D721Med (cell line): ENCODE measurements at places on chromosomes 1 and 21.

GRCh38 chr1:182120411-182121258, 59.1 kb upstream of the ZNF648 start:
- no peak for DNase-seq

DNA sequence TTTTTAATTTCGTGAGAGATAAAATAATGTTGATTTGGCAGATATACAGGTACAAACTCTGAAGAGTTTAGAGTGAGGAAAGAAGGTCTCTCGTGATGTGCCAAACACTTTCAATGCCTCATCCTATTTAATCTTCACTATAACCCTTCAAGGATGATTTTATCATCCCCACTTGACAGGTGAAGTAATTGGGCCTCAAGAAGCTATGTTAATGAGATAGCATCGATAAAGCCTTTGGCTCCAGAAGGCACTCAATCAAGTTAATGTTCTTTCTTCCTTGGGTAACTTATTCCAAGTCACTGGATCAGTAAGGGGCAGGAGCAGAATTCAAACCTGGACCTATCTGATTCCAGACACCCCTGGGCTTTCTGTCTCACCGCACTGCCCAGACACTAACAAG, 7.2 kb downstream of the LMOD1 start:
- DNase-seq = no peak

GRCh38 chr1:174686213-174686612, 238.4 kb downstream of the GPR52 start:
- DNase-seq = no peak

DNA sequence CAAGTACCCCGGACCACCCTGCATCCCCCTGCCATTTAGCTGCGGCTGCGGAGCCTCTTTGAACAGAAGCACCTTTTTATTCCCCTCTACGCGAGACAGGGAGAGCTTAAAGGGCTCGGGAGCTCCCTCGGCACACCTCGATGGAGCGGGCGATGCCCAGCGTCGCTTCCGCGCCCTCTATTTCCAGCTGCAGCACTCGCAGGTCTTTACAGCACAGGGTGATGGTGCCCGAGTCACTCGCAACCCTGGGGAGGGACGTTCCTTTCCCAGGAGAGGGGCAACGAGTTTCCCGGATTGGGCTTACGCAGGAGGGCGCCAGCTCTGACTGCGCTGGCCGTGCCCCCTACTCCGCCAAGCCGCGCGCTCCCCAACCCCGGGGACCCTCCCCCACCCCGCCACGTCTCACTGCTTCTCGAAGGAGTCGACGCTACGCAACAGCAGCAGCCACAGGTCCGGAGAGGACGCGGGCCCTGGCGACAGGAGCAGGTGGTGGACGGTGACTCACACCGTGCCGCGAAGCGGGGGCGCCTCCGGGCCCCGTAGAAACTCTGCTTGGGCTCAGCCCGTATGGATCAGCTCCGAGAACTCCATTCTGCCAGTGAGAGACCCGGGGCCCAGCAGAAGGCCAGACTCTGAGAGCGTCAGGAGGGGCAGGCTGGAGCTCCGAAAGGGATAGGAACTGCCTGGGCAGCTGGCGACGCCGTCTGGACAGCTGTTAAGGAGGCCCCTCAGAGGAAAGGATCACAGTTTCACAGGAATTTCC, 5.8 kb upstream of the FAM167B start:
- DNase-seq = no peak

- peak; percentile 22 for DNase-seq
Measured at GRCh38 chr1:228097333-228098081, 5.6 kb downstream of the C1orf35 start.

GRCh38 chr1:150149271-150150132, at the start of gene PLEKHO1:
Gene PLEKHO1 (plus strand): TSS chr1:150149916. CDS start chr1:150150258, 342 bp downstream.
- DNase-seq = no peak

DNA sequence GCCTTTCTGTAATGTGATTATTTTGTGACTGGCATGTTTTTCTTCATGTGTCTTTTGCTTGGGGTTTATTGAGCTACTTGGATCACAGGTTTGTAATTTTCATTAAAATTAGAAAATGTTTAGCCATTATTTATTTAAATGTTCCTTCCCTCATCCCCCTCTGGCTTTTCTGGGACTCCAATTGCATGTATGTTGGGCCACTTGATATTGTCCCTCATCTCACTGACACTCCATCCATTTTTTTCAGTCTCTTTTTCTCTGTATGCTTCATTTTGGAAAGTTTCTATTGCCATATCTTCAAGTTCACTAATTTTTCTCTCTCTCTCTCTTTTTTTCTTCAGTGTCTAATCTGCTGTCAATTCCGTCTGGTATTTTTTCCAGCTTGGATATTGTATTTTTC, 390.1 kb downstream of the PRDM2 start:
- no peak for DNase-seq

DNA sequence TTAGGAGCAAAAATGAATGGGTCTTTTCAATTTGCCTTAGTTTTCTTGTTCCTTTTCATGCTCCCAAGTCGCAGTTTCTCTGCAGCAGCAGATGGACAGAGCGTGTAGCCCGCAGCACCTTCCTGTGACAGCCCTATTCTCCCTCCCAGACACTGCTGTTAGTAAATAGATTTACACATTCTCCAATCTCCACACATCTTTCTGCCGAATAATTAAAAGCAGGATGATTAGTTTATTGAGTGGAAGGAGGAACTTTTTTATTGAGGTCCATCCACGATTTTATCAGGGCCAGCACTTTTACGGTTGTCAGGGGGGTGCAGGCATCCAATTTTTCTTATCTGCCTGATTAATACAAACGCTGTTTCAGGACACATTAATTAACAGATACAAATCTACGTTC, 98.2 kb upstream of the USH2A start:
- DNase-seq = no peak

- no peak for DNase-seq
Measured at GRCh38 chr1:198622001-198622400, 16.8 kb upstream of the PTPRC start.
